Left renal cortex interstitium (tissue), 4 donors: ENCODE measurements at places on chromosomes 4 and X.

GRCh38 chr4:85968945-85969819 lies 390.7 kb downstream of the MAPK10 start:
- DNase-seq = peak; percentile 37

DNA sequence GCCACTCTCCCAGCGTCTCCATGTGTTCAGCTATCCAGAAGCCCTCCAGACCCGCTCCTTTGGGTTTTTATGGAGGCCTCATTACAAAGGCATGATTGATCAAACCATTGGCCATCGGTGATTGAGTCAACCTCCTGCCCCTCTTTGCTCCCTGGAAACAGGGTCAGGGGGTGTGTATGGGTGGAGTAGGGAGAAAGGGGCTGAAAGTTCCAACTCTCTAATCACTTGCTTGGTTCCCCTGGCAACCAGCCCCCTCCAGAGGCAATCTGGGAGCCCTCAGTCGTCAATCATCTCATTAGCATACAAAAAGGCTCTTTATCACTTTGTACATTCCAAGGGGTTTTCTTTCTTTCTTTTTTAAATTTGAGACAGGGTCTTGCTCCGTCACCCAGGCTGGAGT lies 2.3 kb downstream of the TRIM2 start:
- no peak for DNase-seq

GRCh38 chrX:20019672-20020365 lies 29.0 kb upstream of the BCLAF3 start:
- DNase-seq = no peak

GRCh38 chrX:110944311-110944750 lies 148.7 kb upstream of the CHRDL1 start:
- DNase-seq = no peak

DNA sequence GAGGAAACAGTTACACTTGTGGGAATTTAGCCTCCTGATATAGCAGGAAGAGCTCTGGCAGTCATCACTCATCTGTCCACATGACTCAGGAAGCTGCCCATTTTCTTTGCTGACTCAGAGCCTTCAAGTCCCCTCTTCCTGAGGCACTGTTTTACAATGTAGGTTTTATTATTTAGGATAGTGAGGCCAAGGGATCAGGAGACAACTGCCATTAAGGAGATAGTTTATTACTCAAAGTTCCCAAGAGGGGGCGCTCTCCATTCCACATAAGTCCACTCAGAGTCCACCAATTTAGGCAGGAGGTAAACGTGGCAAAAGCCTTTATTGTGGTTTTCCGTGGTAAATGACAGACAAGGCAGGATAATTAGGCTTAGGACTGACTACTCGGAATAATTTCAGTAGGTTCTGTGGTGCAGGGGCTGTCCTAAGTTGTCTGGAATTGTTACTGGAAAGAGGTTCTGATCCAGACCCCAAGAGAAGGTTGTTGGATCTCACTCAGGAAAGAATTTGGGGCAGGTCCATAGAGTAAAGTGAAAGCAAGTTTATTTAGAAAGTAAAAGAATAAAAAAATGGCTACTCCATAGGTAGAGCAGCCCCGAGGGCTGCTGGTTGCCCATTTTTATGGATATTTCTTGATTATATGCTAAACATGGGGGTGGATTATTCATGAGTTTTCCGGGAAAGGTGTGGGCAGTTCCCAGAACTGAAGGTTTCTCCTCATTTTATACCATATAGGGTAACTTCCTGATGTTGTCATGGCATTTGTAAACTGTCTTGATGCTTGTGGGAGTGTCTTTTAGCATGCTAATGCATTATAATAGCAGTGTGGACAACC lies 96.0 kb upstream of the RAB40AL start:
- DNase-seq = no peak

- DNase-seq = no peak
These were observed 80.7 kb upstream of the PSAPL1 start for GRCh38 chr4:7515390-7515902.

- DNase-seq = no peak
These were observed 46.1 kb downstream of the MID1IP1 start for GRCh38 chrX:38847206-38847902.

DNA sequence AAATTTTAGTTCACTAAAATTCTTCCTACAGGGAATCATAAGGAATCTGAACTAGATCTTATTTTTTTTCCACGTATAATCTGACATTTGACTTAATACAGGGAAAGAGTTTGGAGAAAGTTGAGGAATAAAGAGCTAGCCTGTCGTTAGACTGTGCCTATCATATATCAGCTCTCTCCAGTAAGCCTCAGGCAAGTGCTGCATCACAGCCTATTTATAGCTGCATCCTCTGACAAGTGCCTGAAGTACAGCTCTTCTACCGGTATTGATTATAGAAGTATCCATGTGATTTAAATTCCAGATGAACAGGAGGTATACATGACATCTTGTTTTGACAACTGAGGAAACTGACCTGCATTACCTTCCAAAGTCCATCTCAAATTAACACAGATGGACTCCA lies 248.9 kb downstream of the TLL1 start:
- DNase-seq = no peak

DNA sequence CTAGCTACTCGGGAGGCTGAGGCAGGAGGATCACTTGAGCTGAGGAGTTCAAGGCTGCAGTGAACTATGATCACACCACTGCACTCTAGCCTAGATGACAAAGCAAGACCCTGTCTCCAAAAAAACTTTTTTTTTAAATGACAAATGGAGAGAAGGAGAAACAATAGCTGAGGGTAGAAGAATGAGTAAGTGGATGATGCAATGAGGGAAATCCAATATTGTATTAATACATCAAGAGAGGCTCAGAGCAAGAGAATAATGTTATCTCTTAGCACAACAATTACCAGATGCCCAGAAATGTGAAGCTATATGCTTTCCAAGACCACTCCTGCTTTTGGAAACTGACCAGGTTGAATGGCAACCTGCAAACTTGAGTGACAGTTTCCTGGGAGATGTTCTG lies 19.9 kb upstream of the GPR173 start:
- no peak for DNase-seq

- DNase-seq = no peak
These were observed 6.7 kb downstream of the SHISA3 start for GRCh38 chr4:42404001-42404400.

DNA sequence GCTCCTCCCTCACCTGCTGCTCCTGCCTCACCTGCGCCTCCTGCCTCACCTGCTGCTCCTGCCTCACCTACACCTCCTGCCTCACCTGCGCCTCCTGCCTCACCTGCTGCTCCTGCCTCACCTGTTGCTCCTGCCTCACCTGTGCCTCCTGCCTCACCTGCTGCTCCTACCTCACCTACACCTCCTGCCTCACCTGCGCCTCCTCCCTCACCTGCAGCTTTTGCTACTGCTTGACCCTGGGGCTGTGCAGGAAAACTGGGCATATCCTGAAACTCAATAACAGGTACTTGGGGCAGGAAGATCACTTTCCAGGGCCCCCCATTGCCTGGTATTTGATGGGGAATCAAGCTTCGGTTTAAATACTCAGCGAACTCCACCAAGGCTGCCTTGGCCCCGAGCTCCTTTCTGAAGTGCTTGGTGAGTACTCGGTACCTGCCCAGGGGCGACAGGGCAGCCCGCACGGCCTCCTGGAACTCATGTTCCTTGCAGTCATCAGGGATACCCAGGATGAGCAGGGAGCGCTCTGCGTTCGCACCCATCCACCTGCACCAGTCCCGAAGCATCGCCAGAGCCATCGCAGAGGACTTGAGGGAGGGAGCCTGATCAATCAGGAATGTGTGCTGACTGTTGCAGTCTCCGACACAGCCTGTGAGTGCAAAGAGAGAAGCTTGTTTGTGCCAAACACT lies 2.7 kb downstream of the PNMA6E start:
- no peak for DNase-seq

GRCh38 chr4:2800691-2801596 lies 8.1 kb downstream of the SH3BP2 start:
- no peak for DNase-seq

DNA sequence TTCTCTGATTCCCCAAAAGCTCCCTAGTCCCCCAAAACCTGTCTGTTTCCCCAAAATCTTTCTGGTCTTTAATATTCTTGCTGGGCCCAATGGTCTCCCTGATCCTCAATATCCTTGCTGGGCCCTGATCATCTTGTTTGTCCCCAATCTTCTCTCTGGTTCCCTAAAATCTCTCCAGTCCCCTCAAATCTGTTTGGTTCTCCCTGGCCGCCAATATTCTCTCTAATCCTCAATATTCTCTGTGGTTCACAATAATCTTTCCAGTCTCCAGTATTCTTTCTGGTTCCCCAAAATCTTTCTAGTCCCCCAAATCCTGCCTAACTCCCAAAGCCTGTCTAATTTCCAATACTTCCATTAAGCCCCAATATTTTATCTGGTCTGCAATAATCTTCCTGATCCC lies 18.5 kb downstream of the P2RY8 start:
- no peak for DNase-seq

DNA sequence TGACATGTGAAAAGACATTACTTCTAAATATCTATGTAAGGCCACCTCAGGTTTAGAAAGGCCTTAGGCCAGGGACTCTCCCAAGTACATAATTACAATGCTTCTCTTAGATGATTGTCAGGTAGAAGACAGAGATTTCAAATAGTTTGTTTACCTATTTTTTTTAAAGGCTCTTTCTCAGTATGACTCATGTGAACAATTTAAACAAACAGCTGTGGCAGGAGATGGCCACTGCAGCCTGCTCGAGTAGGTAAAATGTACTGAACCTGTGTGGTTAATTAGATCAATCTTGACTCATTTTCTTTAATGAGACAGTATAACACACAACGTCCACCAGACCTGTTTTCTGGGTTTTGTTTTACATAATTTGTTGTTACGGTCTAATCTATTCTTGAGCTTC lies 50.2 kb downstream of the LEF1 start:
- no peak for DNase-seq

GRCh38 chr4:52836678-52837077 lies 25.4 kb upstream of the RASL11B start:
- DNase-seq = no peak

DNA sequence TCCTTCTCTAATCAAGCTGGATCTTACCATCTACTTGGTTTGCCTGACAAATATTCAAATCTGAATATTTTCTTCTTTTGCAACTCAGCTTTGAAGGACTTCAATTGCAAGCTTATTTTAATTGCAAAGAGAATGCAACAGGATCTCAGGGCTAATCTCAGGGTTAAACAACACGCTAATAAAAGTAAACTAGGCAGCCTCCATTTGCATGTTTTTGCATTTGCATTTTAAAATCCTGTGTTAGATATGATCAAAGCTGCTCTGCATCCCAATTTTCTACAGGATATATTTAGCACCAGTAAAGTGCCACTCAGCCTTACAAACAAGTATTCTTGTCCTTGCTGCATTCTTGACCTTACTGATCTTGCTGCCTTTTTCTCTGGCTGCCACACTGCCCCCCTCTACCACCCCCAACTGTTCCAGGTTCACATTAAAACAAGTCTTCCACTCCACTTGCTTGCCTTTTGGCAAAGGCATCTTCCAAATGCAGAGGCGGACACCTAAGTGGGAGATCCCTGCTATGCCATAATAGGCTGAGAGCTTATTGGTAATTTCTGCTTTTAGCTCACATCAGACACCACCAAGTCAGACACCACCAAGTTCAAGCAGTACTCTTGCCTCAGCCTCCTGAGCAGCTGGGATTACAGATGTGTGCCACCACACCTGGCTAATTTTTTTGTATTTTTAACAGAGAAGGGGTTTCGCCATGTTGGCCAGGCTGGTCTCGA lies 48.1 kb downstream of the GPRIN3 start:
- no peak for DNase-seq

- no peak for DNase-seq
These were observed 550.7 kb upstream of the SLIT2 start for GRCh38 chr4:19700992-19701391.

DNA sequence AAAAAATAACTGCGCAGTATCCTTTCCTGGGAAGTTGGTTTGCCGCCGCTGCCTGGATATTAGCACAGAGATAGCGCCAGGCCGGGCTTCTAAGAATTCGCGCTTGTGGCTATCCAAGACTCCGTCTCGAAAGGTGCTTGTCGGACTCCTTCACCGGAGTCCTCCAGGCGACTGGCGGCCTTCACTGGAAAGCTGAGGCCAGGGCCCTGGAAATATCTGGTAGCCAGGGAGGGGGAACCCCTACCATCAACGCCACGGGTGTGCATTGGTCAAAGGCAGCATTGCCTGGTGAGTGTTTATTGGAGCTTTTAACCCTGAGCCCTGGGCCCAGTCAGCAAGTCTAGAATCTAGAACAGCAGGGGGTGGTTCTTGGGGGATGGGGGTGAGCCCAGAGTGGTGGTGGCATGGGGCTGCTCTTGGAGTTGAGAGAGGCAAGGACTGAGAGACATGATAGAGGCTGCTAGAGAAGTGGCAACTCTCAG lies 577 bp upstream of the PIM2 start:
- DNase-seq = no peak

GRCh38 chr4:123674762-123675465 lies 278.3 kb downstream of the SPRY1 start:
- no peak for DNase-seq

- DNase-seq = no peak
These were observed 95.2 kb downstream of the DCLK2 start for GRCh38 chr4:150173432-150173861.

- DNase-seq = no peak
These were observed 61.6 kb downstream of the MAD2L1 start for GRCh38 chr4:120005076-120005475.

GRCh38 chr4:5051278-5052203 lies at the start of gene STK32B:
Gene STK32B (plus strand): TSS chr4:5051480.
- DNase-seq = no peak
